ENCODE measurements at places on chromosomes 5 and 9.
A peak's percentile ranks its signal among the peaks of the same experiment; 100 is the strongest.

DNA sequence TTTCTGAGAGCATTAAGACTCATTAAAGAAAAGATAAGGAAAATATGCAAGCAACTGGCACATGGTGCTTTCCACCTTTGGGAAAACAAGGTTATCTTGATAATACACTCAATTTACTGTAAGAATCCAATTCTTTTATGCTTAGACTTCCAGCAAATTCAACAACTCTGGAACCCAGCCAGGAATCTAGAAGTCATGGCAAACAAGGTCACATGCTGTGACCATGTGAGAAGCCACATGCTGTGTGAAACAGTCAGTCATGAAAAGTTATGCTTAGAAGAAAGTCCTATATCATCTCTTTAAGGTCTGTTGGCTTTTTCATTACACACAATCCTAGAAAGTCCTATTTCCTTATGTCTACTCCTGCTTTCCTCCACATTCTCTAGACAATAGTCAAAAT lies 581.8 kb upstream of the C9orf72 start:
- DNase-seq: no peak

- no peak for DNase-seq
Measured at GRCh38 chr9:124886461-124886860, 24.5 kb downstream of the ARPC5L start.

DNA sequence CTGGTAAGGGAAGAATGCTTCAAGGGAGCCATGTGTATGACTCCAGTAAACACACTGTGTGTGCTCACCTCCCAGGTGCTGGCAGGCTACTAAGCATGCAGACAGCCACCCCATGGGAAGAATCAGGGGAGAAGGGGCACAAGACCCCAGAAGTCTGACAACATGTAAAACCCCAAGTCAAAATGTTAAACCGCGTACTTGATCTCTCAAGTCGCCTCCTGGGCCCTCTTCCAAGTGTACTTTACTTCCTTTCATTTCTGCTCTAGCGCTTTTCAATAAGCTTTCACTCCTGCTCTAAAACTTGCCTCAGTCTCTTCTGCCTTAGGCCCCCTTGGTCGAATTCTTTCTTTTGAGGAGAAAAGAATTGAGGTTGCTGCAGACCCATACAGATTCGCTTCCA lies 31.3 kb downstream of the DAPK1 start:
- no peak for DNase-seq

- DNase-seq: no peak
Measured at GRCh38 chr9:89015336-89015735, 24.1 kb downstream of the S1PR3 start.

DNA sequence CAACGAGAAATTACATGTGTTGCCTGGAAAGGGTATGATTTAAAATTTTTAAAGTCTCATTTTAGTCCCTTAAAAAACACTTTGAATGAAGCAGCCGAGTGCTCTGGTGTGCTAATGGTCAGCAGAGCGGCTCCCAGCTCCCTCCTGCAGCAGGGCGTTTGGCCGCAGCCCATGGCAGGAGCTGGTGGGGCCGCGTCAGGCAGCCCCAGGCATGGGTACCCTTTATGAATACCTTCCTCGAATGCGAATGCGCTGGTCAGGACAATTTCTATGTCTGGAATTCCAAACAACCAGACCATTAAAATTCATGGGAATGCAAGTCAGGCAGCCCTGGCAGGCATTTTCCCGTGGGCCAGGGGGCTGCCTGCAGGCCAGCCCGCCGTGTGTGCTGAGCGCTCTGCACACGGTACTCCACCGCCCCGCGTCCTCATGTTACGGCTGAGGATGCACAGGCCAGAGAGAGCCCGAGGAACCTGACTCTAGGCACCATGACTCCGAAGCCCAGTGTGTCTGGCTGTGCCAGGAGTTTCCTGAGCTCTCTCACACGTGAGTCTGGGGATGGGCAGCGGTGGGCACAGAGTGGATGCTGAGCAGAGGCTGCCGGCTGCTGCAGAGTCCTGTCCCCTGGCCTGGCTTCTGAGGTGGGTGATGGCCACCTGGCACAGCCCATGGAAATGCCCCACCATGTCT lies 123.7 kb downstream of the WNK2 start:
- DNase-seq: no peak

DNA sequence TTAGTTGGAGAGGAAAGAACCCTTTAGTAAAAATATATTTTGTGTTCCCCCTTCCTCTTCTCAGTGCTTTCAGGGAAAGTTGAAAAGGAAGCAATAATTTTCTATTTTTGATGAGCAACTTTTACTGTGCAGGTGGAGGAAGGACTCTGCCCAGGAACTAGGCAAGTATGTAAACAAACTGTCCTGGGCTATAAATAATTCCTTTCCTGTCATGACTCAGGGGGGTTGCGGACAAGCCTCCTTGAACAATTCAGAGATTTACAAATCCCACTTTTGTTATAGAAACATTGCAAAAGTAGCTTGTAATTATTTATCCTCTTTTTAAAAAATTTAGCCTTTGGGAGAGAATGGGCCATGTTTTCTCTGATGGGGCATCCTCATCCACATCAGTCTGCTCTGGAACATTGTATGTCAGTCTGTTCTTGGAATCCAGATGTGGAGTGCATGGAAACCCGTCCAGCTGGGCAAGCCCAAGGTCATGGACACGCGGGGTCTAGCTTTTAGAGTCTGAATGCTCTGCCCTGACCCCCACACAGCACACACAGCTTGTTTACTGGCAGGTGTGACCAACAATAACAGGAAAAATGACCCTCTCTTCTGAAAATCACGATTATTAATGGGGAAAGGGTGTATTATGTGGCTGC lies 127.6 kb downstream of the GADD45G start:
- no peak for DNase-seq

DNA sequence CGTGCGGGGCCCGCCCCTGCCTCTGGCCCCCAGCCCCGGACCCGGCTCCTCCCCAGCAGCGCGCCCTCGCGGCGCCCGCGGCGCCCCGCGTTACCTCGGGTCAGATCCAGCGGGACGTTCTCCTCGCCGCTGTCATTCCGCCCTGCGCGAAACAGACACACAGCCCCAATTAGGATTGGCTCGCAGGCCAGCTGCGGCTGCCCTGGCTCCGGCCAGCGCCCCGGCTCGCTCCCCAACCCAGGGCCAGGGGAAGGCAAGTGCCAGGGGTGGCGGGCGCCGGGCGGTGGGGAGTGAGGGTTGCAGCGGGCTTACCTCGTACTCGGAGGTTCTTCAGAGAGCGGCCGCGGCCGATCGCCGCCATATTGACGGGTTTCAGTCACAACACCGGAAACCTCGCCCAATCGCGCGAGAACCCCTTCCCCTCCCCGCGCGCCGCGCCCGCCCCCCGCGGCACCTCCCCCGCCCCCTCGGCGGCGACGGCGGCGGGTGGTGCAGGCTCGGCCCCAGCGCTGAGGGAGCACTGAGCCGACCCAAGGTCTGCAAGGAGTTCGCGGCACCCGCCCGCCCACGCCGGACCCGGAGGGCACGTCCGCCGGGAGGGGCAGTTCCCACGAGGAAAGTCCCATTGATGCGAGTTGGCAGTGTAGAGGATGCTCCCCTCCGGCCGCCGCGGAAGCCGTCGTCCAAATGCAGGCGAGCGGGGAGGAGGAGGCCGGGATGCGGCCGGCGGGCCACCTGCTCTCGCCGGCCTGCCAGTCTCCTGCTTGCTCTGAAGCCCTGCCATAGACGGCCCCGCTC lies at the start of gene RICTOR:
TSS of gene RICTOR (minus strand) at position 383 of the 798 bp plus-strand sequence. CDS start at position 361, 22 bp downstream.
- DNase-seq: peak; percentile 41

DNA sequence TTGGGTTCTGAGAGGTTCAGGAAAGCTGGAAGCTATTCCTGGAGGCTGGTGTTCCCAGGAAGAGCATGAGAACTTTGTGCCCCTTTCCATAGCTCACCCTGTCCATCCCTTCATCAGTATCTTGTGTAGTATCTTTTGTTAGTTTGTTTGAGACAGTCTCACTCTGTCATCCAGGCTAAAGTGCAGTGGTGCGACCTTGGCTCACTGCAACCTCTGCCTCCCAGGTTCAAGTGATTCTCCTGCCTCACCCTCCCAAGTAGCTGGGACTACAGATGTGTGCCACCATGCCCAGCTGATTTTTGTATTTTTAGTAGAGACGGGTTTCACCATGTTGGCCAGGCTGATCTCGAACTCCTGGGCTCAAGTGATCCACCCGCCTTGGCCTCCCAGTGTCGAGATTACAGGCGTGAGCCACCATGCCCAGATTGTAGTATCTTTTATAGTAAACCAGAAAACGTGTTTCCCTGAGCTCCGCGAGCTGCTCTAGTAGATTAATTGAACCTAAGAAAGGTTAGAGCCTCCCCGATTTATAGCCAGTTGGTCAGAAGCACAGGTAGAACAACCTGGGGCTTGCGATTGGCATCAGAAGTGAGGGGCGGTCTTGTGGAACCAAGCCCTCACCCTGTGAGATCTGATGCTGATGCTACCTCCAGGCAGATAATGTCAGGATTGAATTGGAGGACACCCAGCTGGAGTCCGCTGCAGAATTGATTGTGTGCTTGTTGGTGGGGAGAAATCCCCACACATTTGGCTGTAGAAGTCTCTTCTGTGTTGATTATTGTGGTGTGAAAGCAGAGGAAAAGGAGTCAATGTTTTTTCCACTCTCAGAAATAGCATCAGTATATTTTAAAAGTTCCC lies 32.3 kb downstream of the ATP6V0E1 start:
- DNase-seq: no peak

GRCh38 chr9:70113403-70114022 lies 69.9 kb downstream of the MAMDC2 start:
- DNase-seq: no peak

DNA sequence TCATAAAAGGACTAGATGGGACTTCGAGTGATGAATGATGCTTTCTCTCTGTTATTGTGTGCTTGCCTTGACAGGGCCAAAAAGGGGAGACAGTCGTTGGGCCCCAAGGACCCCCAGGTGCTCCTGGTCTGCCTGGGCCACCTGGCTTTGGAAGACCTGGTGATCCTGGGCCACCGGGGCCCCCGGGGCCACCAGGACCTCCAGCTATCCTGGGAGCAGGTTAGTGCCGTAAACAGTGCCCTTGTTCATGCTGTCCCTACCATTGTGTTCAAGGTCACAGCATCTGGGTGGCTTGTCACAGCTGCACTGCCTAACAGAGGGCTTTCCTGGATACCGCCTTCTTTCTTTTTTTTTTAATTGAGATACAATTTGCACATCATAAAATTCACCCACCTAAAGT lies 48.7 kb upstream of the TGFBR1 start:
- DNase-seq: no peak

- no peak for DNase-seq
Measured at GRCh38 chr9:73132034-73132776, 19.5 kb upstream of the ANXA1 start.

- DNase-seq: no peak
Measured at GRCh38 chr5:51895834-51896233, 512.6 kb downstream of the ISL1 start.

- DNase-seq: no peak
Measured at GRCh38 chr9:69888856-69889585, 68.4 kb downstream of the CFAP95 start.

DNA sequence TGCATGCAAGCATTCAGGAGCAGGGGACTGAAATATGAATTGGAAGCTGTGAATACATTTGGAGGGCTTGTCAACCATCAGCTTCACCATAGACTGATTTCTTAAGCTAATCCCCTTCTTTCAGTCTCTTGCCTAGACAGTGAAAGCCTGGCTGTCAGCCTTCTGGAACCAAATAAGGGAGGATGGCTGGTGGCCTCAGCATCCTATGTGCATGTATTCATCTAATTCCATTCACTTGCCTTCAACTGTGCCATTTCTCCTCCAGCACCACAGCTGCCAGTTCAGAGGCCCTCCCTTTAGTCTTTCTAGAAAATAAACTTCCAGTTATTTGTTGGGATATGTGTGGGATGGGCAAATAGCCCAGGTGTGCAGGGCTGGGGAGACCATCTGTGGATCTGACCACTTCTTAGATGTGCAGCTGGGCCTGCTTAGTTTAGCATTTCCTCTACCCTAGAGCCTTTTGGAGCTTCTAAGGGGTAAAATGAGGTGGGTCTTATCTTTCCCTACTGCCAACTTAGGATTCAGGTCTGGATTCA lies 62.1 kb downstream of the AOPEP start:
- no peak for DNase-seq

DNA sequence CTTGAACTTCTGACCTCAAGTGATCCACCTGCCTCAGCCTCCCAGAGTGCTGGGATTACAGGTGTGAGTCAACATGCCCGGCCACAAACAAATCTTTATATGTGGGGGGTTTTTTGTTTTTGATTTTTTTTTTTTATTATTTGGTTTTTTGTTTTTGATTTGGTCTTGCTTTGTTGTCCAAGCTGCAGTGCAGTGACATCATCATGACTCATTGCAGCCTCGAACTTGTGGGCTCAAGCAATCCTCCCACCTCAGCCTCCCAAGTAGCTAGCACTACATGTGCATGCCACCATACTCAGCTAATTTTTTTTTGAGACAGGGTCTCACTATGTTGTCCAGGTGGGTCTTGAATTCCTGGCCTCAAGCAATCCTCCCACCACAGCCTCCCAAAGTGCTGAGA lies 42.4 kb downstream of the ALDH7A1 start:
- DNase-seq: no peak

- no peak for DNase-seq
Measured at GRCh38 chr9:106233116-106233515, 538.8 kb downstream of the TMEM38B start.

DNA sequence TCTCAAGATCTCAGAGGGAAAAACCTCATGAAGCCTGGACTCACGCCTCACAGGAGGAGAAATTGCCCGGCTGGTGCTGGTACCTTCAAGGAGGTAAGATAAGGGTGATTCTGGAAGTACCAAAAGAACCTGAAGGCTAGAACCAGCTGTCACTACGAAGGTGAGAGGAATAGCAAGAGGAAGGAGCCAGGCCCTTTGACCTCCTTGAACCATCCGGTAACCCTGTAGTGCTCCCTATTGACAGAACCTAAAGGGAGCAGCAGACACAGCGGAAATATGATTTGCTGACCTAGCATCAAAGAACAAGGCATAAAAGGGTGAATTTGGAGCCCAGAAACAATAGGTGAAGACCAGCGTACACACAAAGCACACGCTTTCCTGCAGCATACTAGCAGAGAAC lies 92.2 kb downstream of the DOCK8 start:
- no peak for DNase-seq

GRCh38 chr9:110047232-110047954 lies 160.6 kb downstream of the C9orf152 start:
- no peak for DNase-seq

DNA sequence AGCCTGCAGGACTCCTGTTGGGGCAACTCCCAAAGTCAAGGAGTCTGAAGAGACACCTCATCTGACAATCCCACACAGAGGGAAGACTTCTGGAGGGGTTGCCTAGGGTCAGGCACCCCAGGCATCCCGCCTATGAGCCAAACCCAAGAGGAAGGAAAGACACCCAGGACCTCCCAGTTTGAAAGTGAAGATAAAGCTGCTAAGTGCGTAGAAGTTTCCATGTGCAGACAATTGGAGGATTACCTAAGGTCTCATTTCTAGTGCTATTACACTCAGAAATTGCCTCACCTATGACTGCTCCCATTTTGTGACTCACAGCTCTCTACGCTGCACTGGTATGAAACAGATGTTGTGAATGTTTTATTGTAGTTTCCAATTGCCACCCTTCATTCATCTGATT lies 322.9 kb downstream of the SLIT3 start:
- DNase-seq: no peak

GRCh38 chr5:83507431-83507830 lies 35.9 kb downstream of the VCAN start:
- DNase-seq: no peak

GRCh38 chr5:36436306-36436705 lies 134.6 kb upstream of the RANBP3L start:
- DNase-seq: no peak
